ENCODE measurements at places on chromosomes 1 and 21. TPM values are rescaled to one million over a fixed set of nuclear protein-coding genes. Genes with fewer than 3 reads are reported as not detected.

DNA sequence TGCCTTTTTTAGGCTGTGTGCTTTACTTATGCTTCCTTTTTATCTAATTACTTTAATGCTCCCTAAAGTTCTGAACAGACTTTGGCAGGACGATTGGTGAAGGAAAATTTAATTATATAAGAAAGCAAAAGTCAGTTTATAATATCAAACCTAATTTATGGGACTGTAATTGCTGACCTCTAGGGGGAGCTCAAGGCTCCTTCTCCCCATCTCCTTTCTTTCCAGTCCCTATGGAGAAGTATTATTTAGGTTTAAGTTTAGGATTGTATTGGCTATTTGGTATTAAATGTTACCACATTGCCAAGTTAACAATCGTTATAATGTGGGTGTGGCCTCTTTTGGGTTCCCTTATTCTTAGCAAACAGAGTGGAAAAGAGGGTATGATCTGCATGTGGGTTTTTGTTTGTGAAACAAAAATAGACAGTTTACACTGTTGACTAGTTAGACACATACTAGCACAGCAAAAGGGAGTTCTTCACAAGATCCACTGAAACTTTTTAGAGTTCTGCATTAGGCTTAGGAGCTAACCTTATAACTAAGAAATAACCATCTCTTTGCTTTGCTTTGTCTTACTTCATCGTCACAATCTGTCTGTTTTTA lies 48.2 kb upstream of the TNFSF4 start:
- no peak for DNase-seq

GRCh38 chr1:186878356-186878755 lies 49.6 kb downstream of the PLA2G4A start:
- DNase-seq, result no peak

DNA sequence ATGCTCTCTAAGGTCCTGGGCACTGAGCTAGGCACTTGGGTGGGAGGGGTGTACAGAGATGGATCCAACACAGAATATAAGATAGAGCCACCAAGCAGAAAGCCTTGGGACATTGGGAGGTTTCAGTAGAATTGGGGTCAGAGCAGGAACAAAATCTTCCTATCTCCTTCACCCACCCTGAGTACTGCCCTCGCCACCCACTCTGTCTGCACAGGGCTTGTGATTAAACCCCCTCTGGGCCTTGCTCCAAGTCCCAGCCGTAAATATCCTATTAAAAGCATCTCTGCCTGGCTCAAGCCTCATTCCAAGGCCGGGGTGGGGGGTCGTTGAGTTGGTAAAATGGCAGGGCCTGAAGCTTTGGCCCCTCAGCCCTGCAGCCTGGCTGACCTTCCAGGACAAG lies 166.7 kb downstream of the GRIK3 start:
- DNase-seq, result no peak

- DNase-seq, result no peak
Observed at GRCh38 chr1:43585557-43585956, 54.9 kb downstream of the PTPRF start.

DNA sequence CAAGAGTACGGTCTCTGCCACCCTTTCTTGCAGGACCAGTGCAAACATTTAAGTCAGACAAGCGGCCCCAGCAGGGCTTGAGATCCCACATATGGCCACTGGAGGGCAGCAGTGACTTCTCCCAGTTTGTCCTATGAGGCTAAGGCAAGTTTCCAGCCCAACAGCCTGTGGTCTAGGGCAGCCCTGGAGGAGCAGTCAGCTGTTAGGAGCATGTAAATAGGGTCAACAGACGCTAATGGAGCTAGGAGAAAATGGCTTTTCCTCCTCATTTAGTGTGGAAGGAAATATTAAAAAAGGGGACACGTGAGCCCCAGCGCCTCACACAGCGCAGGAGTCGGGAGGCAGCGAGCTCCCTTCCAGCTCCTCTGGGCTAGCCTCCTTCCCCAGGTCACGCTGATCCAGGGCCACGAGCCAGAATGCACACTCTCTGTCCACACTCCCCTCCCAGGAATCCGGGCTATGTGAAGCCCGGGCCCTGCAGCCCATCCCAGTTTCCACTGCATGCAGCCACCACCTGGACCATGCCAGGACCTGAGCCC lies 95.6 kb downstream of the LAMC2 start:
- DNase-seq, result peak; percentile 96

- no peak for DNase-seq
Observed at GRCh38 chr1:81754424-81754823, 46.3 kb upstream of the ADGRL2 start.

- DNase-seq, result no peak
Observed at GRCh38 chr1:176195547-176195946, 11.5 kb downstream of the COP1 start.

GRCh38 chr1:229535230-229535629 lies 23.3 kb downstream of the ABCB10 start:
- no peak for DNase-seq

DNA sequence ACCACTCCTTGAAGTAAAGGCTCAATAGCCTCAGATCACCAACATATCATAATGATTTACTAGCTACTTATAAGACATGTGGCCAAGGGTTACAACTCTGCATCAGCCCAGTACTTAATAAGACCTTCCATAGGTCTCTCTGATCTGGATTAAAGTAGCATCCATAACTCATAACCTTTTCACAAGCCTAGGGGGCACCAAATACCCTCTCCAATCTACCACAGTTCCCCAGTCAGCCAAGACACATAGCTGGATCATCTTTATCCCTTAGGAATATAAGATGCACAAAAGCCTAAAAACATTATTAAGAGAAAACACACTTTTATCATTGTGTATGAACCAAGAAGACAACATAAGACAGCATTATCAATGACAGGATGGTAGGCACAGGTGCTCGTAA lies 22.1 kb downstream of the SSX2IP start:
- DNase-seq, result no peak

DNA sequence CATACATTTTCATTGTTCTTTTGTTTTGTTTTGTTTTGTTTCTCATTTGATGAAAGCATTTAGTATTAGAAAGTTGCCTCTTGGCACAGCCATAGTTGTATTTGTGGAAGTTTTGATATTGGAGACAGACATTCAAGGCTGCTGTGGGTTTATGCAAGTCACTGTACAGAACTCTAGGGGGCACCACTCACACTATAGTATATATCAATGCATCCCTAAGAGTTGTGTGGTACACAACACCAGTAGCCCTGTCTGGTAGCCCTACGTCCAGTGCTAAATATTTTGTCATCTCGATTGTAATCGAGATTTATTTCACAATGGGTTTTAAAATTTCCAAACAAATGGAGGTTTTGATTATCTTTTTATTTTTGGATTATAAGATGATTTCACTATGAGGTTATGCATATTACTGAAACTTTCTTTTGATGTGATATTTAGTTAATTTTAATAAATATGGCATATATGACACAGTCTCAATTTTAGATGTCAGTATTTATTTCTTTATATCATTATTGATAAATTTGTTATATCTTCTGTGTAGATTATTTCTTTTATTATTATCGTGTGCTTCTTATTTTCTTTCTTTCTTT lies 112.2 kb downstream of the NR5A2 start:
- DNase-seq, result no peak

DNA sequence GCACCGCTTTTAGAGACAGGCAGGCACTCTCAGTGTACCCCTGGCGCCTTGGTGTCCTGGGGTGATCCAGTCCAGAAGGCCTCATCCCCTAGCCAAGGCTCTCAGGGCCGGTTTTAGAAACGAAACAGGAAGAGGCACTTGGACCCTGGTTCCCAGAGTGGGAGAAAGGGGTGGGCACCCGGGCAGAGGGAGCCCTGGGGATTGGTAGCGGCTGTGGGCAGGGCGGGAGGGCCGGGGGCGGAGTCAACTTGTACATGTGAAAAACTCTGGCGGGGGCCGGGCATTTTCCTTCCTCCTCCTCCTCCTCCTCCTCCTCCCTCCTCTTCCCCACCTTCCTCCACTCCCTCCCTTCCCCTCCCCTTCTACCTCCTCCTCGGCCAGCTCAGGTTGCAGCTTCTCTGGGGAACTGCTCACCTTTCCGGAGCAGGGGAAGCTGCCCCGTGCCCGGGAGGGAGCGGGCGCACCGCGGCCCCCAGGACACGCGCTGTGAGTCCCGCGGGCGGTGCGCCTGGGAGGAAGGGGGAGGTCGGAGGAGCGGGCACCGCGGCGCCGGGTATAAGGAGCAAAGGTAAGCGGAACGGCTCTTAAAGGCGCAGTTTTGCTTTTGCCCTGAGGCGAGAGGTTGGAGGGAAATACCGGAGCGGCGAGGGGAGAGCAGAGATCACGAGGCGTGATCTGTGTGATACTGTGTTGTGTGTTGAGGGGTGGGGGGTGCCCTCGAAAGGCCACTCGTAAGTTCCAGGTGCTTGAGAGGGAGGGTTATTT lies at the start of gene CDK18:
Gene CDK18 (plus strand): TSS at position 359 of the 765 bp plus-strand sequence. CDS start 18,499 bp downstream, outside the sequence.
- DNase-seq, result peak; percentile 69

DNA sequence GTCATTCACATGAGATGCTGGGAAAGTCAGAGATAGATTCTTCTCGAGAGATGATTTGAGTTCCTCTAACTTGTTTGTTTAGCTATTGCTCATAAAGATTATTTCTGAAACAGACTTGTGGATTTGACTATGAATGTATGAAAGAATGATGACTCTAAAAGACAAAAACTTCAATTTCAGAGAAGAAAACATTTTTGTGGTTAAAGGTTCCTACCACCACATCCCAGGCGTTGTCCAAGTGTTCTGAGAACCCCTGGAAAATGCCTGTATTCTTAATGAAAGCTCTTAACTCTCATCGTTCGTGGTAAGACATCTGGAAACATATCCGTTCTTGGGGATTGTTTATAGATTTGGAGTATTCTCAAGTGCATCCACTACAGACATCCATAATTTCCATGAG lies 228.7 kb downstream of the BARHL2 start:
- no peak for DNase-seq

GRCh38 chr1:81345110-81345509 lies 455.6 kb upstream of the ADGRL2 start:
- no peak for DNase-seq

DNA sequence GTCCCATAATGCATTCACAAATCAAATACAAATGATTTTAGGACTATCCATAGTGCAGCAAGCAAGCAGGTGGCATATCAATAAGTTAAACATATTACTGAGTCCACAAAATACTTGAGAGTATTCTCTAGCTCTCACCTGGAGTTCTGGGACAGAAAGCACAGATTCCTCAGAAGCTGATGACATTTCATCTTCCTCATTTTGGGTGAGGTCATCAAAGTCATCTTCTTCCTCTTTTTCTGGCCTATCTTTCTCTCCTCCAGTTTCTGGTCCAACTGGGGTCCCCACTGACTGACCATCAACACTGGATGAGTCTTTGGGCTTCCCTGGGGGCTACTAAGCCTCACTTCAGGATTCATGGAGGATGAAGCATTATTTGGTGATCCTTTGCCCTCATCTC lies 38.9 kb downstream of the YY1AP1 start:
- no peak for DNase-seq

- no peak for DNase-seq
Observed at GRCh38 chr1:40244138-40244744, 3.5 kb upstream of the TMCO2 start.

DNA sequence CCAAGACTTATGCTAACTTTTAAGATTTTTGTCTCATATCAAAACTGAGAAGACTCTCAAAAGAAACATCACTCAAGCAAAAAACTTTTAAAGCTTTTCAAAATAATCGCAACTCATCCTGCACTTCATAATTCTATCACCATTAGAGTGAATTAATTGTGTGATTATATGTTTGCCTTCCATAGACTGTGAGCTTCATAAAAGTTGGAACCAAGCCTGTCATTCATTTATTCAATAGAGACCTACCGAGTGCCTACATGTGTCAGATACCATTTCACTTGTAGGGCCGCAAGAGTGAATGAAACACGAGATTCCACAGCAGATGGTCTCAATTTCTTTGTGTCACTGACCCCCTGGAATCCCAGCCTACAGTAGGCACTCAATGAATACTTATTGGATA lies 106.4 kb downstream of the RHOU start:
- no peak for DNase-seq

GRCh38 chr1:72845981-72846380 lies 563.6 kb upstream of the NEGR1 start:
- no peak for DNase-seq

- DNase-seq, result no peak
Observed at GRCh38 chr1:177934927-177935326, 34.9 kb downstream of the SEC16B start.

DNA sequence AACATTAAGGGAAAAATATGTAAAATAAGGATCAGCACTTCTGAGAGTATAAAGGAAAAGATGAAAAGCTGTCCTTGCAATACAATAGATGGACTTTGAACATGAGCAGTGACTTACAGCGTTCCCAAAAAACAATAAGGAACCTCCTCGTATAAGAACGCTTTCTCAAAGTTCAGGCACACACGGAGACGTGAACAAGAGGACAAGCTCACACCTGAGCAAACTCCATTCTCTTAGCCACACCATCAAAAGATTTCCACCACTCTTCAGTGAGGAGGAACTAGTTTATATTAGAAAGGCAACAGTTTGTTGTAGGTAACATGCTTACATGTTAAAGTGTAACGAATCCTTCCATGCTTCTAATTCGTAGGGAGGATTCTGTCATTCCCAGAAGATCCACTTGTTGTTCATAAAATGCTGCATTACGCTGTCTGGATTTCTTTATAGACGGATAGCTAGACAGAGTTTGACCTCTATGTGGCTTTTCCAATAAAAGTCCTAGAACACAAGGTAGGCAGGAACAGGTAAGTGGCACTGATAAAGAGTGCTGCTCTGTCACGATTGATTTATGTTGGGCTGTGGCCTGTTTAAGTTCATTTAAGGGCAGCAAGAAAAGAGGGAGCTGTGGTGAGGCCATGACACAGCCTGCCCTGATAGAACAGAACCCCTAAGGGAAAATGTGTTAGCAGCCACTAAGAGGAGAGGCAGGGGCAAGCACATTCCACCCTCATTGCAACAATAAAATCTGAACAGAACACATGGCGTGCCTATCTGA lies 37.0 kb upstream of the ATP1A1 start:
- no peak for DNase-seq

DNA sequence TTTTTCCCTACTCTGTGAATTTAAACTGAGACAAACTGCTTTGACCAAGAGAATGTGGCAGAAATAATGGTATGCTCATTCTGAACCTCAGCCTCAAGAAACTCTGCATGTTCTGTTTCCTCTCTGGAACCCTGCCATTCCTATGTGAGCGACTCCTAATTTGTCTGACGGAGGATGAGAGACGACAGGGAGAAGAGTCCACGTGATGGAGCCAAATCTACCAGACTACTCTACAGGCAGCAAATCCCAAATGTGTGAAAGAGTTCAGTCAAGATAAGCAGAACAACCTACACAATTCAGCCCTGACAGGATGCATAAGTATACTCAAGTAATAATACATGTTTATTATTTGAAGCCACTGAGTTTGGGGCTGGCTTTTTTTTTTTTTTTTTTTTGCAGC lies 153.5 kb downstream of the DPYD start:
- no peak for DNase-seq

The KLF17 gene
- polyA plus RNA-seq, result not detected

The TSPEAR gene
- polyA plus RNA-seq, result 1.5 TPM

The ANKRD13C gene
- 4.8 TPM for polyA plus RNA-seq

The HNRNPCL2 gene
- not detected for polyA plus RNA-seq

The PCP4 gene
- polyA plus RNA-seq, result 1.5 TPM

The CD244 gene
- not detected for polyA plus RNA-seq

The LCE2B gene
- polyA plus RNA-seq, result not detected

The SPATA46 gene
- not detected for polyA plus RNA-seq

The ABCA4 gene
- polyA plus RNA-seq, result 0.06 TPM
